ENCODE measurements at places on chromosomes 5 and 9.

- peak; percentile 72 for DNase-seq
Measured at GRCh38 chr9:131422241-131422792, 28.4 kb downstream of the PRRC2B start.

DNA sequence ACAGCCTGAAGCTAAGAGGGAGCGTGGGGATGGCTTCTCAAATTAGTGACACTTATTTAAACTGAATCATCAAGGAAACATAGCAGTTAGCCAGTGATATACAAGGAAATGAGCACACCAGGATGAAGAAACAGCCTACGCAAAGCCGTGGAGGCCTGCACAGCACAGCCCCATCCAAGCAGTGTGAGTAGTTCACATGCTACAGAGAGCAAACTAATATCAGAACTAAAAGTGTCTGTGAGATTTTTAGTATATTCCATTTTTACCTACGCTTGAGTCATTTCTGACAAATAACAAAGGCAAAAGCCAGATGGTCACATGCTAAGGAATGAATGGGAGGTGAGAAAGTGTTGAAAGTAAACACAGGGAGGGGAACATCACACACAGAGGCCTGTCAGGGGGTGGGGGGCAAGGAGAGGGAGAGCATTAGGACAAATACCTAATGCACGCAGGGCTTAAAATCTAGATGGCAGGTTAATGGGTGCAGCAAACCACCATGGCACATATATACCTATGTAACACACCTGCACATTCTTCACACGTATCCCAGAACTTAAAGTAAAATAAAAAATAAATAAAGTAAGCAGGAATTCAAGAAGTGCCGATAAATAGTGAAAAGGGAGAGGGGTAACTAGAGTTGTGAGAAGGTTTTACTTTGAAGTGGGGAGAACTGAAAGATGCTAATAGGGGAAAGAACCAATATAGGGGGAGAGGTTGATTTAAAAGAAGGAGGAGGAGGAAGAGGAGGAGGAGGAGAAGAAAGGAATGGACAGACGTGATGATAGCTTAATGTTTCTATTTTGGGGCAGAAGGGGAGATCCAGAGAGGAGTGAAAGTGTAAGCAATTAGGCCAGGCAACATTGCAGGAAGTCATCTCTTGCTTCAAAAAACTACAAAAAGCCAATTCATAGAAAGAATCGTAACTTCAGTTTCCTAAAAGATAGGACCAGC is 100.9 kb upstream of the PTGER4 start:
- no peak for DNase-seq

DNA sequence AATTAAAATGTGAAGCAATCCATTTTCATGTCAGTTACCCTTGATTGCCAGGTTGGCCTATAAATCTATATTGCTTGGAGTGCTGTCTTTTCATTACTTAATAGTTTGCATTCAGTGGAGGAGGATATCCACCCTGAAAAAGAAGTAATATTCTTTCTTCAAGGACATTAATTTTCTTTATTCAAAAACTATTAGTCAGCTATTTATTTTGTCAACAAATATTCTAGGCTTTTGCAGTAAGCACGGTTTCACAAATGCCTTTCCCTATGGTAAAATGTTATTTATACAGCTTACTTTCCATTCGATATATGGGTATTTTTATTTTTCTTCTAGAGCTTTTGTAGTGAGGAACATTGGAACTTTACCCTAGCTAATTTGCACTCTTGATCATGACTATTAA is 1176.9 kb upstream of the NUDT12 start:
- DNase-seq: no peak

GRCh38 chr9:72200452-72200851 is 51.2 kb downstream of the GDA start:
- DNase-seq: no peak

- no peak for DNase-seq
Measured at GRCh38 chr9:91856419-91856818, 93.6 kb downstream of the ROR2 start.

- DNase-seq: no peak
Measured at GRCh38 chr5:140007311-140007710, 35.8 kb downstream of the NRG2 start.

DNA sequence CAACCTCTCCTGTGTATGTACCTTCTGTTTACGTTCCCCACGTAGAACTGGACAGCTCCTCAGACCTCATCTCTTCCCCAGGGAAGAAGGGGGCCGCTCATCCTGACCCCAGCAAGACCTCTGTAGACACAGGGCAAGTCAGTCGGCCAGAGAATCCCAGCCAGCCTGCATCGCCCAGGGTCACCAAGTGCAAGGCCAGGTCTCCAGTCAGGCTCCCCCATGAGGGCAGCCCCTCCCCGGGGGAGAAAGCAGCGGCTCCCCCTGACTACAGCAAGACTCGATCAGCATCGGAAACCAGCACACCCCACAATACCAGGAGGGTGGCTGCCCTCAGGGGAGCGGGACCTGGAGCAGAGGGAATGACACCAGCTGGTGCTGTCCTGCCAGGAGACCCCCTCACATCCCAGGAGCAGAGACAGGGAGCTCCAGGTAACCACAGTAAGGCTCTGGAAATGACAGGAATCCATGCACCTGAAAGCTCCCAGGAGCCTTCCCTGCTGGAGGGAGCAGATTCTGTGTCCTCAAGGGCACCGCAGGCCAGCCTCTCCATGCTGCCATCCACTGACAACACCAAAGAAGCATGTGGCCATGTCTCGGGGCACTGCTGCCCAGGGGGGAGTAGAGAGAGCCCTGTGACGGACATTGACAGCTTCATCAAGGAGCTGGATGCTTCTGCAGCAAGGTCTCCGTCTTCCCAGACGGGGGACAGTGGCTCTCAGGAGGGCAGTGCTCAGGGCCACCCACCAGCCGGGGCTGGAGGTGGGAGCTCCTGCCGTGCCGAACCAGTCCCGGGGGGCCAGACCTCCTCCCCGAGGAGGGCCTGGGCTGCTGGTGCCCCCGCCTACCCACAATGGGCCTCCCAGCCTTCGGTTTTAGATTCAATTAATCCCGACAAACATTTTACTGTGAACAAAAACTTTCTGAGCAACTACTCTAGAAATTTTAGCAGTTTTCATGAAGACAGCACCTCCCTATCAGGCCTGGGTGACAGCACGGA is 86.7 kb downstream of the GOLPH3 start:
- no peak for DNase-seq
